ENCODE measurements at places on chromosomes 3 and 15.

- DNase-seq, result no peak
Observed at GRCh38 chr3:133888726-133889340, 6.8 kb downstream of the RAB6B start.

DNA sequence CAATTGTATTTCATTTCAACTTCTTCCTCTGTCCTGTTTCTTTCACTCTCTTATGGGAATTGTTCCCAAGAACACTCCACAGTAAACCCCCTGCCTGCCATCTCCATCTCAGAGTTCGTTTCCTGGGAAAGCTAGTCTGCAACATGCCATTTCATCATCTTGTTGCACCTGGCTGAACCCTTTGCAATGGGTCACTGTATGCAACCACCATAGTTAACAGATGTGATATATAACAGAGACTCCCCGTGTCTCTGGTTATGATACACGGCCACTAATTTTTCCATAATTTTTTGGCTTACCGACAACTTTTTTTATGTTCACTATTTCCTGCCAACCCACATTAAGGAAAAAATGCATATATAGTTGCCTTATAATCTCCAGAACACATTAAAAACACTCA is 95.5 kb downstream of the CHST2 start:
- DNase-seq, result no peak

DNA sequence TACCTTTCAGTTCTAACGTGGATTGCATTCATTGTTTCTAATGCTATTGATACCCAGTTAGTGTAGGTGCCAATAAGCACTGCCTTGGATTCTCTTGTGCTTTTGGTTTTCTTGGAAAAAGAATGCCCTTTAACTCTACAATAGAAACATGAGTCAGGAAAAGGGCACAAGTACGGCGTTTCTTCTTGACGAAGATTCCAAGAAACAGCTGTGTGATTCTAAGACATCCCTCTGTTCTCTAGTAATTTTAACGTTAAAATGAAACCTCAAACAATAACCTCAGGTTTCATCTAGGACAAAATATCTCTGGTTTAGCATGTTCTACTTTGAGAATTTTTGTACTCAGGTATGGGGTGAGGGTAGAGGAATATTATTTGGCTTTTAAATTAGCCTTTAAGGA is 540.5 kb upstream of the ATP11B start:
- no peak for DNase-seq

GRCh38 chr15:69574506-69574905 is 121.9 kb downstream of the RPLP1 start:
- DNase-seq, result no peak

DNA sequence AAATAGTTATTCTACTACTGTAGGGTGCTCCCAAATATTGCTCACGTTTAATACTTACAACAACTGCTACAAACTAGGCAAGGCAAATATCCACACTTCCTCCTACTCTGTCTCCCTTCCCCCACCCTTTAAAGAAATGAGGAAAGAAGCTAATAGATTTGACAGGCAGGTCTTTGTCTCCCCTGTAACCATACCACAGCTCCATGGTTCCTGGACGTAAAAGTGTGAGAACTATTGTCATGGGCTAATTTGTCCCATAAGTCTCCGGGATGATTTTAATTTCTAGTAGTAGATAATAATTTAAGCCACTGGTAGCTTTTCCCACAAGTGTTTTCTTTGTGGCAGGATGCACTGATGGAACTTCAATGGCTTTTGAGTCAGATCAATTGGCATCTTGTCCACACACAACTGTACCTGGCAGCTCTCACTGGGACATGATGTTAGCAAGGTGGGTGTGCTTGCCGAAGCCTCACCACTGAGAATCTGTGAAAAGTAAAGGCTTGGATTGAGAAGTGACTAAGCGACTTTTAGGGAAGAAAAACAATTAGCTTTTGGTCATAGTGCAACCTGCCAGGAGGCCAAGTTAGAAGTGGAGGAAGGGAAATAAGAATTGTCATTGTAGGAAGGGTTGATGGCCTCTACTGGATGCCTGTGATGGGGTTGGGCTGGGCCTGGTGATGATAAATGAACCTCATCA is 1.4 kb upstream of the CPOX start:
- no peak for DNase-seq
